Tibial nerve (tissue), 4 donors: ENCODE measurements at places on chromosomes 1 and 21. TPM values are rescaled to one million over a fixed set of nuclear protein-coding genes. Genes with fewer than 3 reads are reported as not detected.

- DNase-seq, result no peak
Observed at GRCh38 chr1:219517031-219517430, 95.9 kb downstream of the ZC3H11B start.

GRCh38 chr21:30257773-30258172 is 25.0 kb downstream of the KRTAP24-1 start:
- DNase-seq, result peak; percentile 21

Gene SLAMF9
- total RNA-seq, result not detected

- DNase-seq, result no peak
Observed at GRCh38 chr1:101520302-101520701, 283.5 kb downstream of the S1PR1 start.

Gene TRIM17
- total RNA-seq, result 4.2 TPM

DNA sequence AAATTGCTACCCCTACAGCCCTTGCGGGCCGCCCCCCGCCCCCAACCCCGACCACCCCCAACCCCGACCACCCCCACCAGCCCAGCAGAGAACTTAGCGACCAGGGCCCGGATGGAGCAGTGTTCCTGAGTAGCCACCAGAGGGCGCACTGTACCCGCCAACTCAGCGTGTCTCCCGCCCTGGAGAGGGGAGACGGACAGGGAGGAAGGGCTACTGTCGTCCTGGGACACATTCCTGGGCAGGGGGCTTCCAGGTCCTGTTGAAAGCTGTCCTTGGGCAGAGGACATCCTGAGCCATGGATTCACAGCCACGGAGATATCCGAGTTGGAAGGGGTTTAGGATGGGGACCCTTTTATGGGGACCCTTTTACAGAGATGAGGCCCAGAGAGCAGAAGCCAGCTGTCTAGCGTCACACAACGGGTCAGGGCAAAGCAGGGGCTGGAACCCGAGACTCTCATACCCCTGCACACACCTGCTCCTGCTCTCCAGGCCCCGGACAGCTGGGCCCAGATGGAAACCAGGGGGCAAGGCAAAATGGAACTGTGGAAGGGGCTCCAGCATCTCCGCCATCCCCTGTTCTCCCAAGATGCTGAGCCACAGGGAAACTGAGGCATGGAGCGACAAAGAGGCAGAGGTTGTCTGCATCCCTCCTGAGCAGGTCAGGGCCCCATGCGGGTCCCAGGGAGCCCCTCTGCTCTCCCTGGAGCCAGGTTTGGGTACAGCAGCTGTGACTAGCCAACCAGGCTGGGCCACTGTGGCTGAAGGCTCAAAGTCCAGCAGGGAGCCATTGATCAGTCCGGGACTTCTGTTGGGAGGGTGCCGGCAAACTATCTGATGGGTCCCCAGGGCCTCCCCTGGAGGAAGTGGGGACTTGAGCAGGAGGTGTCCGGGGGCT is 25.0 kb upstream of the LAPTM5 start:
- DNase-seq, result peak; percentile 46

GRCh38 chr1:37809942-37810341 is 1.9 kb upstream of the YRDC start:
- no peak for DNase-seq

GRCh38 chr1:32071758-32072621 is 749 bp upstream of the TMEM39B start:
- DNase-seq, result no peak

- DNase-seq, result no peak
Observed at GRCh38 chr1:10045480-10046355, 13.0 kb downstream of the UBE4B start.

- no peak for DNase-seq
Observed at GRCh38 chr1:113899111-113899510, 5.5 kb downstream of the AP4B1 start.

GRCh38 chr1:54849219-54850068 is 37.6 kb downstream of the DHCR24 start:
- no peak for DNase-seq

Gene MRPL39
- total RNA-seq, result 16.3 TPM

DNA sequence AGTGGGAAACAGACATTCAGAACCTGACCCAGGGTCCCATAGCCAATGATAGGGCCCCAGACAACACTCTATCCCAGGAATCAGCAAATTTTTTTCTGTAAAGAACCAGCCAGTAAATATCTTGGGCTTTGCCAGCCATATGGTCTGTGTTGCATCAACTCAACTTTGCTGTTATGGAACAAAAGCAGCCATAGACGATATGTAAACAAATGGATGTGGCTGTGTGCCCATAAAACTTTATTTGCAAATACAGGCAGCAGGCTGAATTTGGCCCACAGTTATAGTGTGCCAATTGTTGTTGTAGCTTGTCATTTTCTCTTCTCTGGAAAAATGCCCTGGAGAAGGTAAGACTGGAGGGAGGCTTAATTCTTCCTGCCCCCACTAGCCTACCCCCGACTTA is 431.1 kb upstream of the VAMP3 start:
- no peak for DNase-seq

GRCh38 chr1:152869808-152870419 is 8.2 kb upstream of the SMCP start:
- DNase-seq, result peak; percentile 30

Gene EPHA2
- 38.7 TPM for total RNA-seq

Gene L1TD1
- 3.1 TPM for total RNA-seq

- no peak for DNase-seq
Observed at GRCh38 chr21:44773291-44773932, 28.2 kb downstream of the UBE2G2 start.

GRCh38 chr1:177690996-177691395 is 278.9 kb downstream of the SEC16B start:
- no peak for DNase-seq

Gene XCL2
- total RNA-seq, result not detected

Gene SH3D21
- total RNA-seq, result 2.4 TPM
